Mucosa of gallbladder (tissue), 1 donor: ENCODE measurements at places on chromosomes 12 and 14. TPM values are rescaled to one million over a fixed set of nuclear protein-coding genes. Genes with fewer than 3 reads are reported as not detected.

DNA sequence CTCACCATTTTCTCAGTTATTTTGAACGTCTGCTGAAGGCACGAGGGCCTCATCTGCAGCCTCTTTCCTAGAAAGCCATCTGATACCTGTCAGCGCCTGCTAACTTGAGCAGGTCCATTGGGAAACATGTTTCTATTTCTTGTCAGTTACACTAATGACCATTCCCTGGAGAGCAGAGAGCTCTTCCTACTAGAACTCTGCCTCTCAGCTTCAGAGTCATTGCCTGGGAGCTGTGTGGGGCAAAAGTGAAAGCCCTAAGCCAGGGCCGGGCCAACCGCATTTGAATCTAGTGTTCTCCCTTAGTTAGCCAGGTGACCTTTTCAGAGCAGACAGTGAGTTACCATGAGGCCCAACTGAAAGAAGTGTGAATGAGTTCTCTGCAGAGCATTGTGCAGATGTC lies 135.8 kb downstream of the EML1 start:
- no peak for DNase-seq

Gene RERGL
- total RNA-seq = 3.3 TPM

DNA sequence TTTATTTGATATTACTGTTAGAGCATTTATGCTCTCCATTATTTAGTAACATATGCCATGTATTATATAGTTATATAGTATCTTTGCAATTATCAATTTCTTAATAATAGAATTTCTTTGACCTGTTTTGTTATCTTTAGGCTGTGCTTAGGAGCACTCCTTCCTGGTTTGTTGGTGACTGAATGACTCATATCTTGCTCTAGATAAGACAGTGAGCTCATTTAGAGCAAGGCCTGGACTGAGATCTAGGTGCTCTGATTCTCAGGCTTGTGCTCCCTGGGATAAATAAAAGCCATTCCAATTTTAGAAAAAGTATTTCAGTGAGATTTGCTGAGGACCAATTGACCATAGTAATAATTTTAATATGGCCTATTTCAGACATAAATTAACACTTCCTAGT lies 951.2 kb downstream of the FLRT2 start:
- DNase-seq = peak; percentile 13

- DNase-seq = no peak
Observed at GRCh38 chr14:100524233-100524932, 62.8 kb downstream of the BEGAIN start.

GRCh38 chr12:84172823-84173424 lies 739.7 kb downstream of the SLC6A15 start:
- no peak for DNase-seq

- DNase-seq = no peak
Observed at GRCh38 chr14:100118396-100119011, 40.9 kb downstream of the DEGS2 start.

DNA sequence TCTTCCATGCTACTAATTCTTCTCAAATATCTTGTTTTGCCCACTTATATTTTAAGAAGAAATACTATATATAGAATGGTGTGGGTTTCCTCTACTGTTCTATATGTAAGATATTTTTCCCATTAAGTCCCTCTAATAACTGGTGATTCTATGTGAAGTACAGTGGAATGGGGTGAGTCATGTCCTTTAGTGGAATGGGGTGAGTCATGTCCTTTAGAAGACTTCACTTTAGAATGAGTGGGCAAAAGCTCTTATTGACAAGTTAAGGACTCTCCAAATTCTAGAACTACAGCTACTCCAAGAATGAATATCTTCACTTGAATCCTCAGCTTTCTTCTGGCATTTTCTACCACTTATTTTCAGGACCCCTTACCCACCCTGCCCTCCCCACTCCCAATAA lies 349.9 kb downstream of the ETNK1 start:
- DNase-seq = no peak

DNA sequence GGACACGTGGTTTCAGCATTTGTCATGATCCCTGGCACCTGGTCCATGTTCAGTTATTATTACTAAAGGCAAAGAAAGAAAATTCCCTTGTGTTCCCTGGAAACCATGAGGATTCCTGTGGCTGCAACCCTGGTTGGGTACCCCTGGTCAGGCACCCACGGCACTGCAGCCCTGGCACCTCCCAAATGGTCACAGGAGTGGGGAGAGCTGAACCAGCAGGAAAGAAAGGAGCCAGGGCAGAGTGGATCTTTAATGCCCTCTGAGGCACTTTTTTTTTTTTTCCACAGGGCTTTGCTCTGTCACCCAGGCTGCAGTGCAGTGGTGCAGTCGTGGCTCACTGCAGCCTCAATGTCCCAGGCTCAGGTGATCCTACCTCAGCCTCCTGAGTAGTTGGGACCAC lies 17.5 kb downstream of the CINP start:
- no peak for DNase-seq

- DNase-seq = no peak
Observed at GRCh38 chr14:91946622-91947474, 646 bp downstream of the FBLN5 start.

Gene CCDC196
- total RNA-seq = not detected

DNA sequence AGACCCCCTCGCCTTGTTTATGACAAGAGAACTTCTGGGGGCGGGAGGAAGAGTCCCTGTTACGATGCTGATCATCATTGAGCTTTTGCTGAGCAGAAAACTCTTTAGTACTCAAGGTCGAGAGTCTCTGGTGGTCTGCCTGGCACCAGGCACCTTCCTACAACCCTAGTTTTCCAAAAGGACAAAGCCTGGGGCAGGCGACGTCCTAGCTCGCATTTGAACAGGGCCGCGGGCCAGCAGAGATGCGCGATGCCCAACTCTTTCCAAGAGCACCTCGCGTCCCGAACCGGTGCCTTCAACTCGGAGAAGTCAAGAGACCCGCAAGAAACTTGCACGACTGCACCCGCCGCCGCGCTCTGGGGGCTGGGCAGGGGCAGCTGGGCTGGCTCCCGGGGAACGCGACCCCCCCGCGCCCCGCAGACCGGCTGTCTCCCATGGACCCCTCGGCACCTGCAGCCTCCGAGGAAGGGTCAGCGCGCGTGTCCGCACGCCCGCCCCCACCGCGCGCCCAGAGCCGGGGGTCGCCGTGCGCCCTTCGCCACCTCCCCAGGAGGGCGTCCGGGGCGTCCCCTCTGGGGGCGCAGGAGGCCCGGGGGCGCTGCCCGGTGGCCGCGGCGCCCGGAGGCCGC lies 377 bp upstream of the BCL7A start:
- DNase-seq = no peak

- DNase-seq = no peak
Observed at GRCh38 chr14:42884100-42884499, 1277.4 kb downstream of the LRFN5 start.

Gene SYCP3
- 0.32 TPM for total RNA-seq

Gene DENND5B
- 13.7 TPM for total RNA-seq

Gene C12orf50
- 0.12 TPM for total RNA-seq

Gene KCNMB4
- 3.1 TPM for total RNA-seq

DNA sequence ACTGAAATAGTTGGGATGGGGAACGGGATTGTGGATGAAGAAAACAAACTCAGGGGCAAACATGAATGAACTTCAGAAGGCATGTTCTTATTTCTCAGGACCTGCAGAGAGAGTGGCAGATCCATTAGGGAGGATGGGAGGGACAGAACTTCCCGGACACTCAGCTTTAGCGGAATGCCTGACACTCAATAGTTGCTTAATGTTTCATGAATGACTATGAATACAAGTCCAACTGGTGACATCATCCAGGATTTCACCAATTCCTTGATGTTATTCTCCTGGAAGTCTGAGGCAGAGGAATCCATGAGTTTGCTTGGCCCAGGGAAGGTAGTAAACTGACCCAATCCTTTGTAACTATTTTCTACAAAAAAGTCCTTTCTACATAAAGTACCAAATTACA lies 37.8 kb upstream of the LRRC10 start:
- DNase-seq = no peak

Gene GUCY2C
- total RNA-seq = 0.12 TPM

Gene FOXN4
- not detected for total RNA-seq

DNA sequence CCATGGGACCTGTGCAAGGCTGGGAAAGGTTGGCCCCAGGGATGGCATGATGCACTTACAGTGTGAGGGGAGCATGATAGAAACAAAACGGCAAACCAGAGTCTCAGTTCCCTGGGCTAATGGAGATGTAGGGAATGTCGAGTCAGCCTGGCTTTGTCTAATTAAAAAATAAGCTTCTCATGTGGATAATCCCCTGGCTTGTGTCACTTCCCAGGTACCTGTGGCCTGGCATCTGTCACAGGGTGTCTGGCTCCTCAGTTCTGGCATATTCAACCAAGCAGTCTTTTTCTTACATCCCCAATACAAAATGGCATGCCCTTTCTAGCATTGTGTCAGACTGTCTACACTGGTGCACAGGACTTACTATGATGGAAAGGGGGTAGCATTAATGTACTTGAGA lies 261.4 kb downstream of the GRIN2B start:
- DNase-seq = no peak

Gene RPS6KL1
- 18.6 TPM for total RNA-seq

Gene KIAA0586
- 16.0 TPM for total RNA-seq

DNA sequence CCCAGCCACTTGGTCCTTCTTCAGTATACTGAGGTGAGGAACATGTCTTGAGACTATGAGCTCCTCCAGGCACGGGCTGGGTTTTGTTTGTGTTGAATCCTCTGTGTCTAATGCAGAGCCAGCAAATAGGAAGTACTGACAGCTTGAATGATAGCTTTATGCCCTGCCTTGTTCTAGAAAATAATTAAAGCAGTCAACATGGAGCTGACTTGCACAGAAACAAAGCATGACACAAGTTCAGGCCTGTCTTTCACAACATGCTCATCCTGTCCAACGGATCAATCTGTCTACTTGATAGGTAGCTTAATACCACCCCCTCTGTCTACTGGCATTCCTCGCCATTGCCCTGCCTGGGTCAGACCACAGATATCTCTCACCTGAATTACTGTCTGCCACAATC lies 140.9 kb downstream of the ESRRB start:
- no peak for DNase-seq

Gene ADAMTS20
- total RNA-seq = not detected

Gene NDUFA12
- 76.5 TPM for total RNA-seq

DNA sequence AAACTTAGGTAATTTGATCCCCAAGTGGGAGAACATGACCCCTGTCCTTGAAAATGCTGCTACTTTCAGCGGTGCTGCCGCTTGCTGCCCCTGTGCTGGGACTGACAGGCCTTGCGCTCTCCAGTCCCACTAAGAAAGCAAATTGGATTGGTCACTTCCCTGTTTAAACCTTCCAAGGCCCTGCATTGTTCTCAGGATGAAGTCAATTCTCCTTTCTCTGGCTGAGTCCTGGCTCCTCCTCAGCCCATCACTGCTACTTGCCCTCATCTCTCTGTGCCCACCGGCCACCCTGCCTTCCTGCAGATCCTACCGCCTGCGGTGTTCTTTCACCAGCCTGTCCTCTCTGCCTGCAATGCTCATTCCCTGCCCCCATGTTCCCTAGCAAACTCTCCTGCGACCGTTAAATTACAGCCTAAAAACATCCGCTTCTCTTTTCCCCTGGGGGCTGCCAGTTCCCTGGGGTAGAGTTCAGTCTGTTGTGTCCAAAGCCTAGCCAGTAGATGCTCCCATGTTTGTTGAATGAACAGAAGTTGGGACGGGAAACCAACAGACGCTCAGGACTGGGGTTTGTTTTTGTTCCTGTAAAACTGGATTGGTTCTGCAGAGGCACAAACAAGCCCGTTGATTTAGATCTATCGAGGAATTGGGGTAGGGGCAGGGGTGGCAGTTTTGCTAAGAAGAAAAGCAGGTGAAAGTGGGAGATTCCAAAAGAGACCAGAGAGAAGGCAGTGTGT lies 127.3 kb upstream of the HIF1A start:
- DNase-seq = no peak

Gene TAS2R9
- total RNA-seq = not detected

Gene SLC7A8
- 98.5 TPM for total RNA-seq
